ENCODE measurements at places on chromosomes 12 and 14.

GRCh38 chr12:26828280-26829073 lies 4.5 kb downstream of the ITPR2 start:
- no peak for DNase-seq

DNA sequence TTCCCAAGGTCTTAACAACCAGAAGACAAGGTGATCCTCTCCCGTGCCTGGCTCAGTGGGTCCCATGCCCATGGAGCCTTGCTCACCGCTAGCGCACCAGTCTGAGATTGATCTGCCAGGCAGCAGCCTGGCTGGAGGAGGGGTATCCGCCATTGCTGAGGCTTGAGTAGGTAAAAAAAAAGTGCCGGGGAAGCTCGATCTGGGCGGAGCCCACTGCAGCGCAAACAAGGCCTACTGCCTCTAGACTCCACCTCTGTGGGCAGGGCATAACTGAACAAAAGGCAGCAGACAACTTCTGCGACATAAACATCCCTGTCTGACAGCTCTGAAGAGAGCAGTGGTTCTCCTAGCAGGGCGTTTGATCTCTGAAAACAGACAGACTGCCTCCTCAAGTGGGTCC lies 104.0 kb downstream of the C14orf39 start:
- no peak for DNase-seq

DNA sequence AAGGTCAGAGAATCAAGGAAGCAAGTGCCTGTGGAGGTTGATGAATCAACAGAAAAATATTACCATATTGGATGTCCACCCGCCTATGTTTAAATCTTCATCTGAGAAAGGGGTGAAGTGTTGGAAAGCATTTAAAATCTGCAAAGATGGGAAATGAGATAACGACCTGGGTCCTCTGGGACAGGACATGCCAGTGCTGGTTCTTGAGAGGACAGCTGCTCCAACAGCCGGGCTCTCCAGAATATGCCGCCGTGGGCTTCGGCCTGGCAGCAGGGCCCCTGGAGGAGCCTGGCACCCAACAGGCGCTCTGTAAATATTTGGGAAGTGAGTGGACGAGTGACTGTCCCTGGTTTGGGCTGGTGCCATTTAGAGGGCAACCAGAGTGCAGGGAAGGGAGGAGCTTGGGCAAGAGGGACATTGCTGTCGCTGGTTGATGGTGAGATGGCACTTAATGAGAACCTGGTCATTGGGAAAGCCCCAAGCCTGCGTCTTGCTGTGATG lies 129.9 kb downstream of the KCNA5 start:
- no peak for DNase-seq

- no peak for DNase-seq
These were observed 22.5 kb upstream of the NKX2-8 start for GRCh38 chr14:36604757-36605505.

- DNase-seq: no peak
These were observed 426.0 kb downstream of the GALC start for GRCh38 chr14:87566991-87567390.

- no peak for DNase-seq
These were observed 61.4 kb upstream of the MANSC4 start for GRCh38 chr12:27841392-27841882.

- DNase-seq: peak; percentile 70
These were observed 113.4 kb upstream of the PELI2 start for GRCh38 chr14:56004786-56005185.

DNA sequence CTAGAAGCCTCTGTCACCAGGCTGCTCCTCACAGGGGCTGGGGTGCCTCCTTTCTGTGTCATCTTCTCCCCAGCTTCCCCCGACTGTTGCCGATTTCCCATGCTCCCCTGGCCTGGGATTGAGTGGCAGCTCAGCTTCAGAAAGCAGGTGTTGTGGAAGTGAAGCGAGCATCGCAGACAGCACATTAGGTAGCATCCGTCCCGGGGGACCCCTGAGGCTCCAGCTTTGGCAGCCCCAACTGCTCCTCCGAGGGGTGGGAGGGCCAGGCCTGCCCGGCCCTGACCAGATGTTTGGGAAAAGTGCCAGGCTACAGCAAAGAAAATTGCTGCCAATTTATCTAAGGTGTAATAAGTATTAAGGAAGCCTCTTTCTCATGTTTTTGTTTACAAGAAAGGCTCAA lies 1045.6 kb downstream of the BCL11B start:
- DNase-seq: no peak

GRCh38 chr12:102009796-102010195 lies 52.0 kb downstream of the WASHC3 start:
- no peak for DNase-seq

DNA sequence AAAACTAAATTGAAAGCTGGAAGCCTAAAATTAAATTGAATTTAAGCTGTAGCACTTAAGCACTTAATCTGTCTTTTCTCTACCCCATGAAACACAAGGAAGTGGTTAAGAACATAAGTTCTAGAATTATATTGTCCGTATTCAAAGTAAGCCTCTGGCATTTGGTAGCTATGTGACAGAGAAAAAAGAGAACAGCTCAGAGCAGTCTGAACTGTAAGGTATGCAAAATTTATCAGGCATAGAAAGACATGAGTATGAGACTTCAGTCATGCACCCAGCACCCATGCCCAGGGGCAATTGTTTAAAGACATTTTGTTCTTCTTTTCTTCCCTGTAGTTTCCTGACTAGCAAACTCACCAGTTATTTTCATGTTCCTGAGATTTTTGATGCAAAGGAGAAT lies 116.7 kb downstream of the KCNMB4 start:
- no peak for DNase-seq
